Naive thymus-derived CD4-positive, alpha-beta T cell (primary cell): ENCODE measurements at places on chromosomes 7 and 10. TPM values are rescaled to one million over a fixed set of nuclear protein-coding genes. Genes with fewer than 3 reads are reported as not detected.

GRCh38 chr7:121961089-121961867, 88.3 kb downstream of the PTPRZ1 start:
- no peak overlapping the region for H3K4me3 ChIP-seq
- H3K27me3 ChIP-seq, result no peaks in the 10 kb centered on the region
- DNase-seq, result no peak
- no peak overlapping the region for H3K27ac ChIP-seq
- H3K4me1 ChIP-seq, result no peaks in the 10 kb centered on the region
- H3K36me3 ChIP-seq, result no peaks in the 10 kb centered on the region

- no peak overlapping the region for H3K27ac ChIP-seq
- H3K27me3 ChIP-seq, result no peaks in the 10 kb centered on the region
- no peaks in the 10 kb centered on the region for H3K36me3 ChIP-seq
- DNase-seq, result no peak
Observed at GRCh38 chr10:24551161-24551560, 172.5 kb downstream of the ARHGAP21 start.

The CTAGE4 gene
- 0.28 and 1.7 TPM in 2 replicates for total RNA-seq

DNA sequence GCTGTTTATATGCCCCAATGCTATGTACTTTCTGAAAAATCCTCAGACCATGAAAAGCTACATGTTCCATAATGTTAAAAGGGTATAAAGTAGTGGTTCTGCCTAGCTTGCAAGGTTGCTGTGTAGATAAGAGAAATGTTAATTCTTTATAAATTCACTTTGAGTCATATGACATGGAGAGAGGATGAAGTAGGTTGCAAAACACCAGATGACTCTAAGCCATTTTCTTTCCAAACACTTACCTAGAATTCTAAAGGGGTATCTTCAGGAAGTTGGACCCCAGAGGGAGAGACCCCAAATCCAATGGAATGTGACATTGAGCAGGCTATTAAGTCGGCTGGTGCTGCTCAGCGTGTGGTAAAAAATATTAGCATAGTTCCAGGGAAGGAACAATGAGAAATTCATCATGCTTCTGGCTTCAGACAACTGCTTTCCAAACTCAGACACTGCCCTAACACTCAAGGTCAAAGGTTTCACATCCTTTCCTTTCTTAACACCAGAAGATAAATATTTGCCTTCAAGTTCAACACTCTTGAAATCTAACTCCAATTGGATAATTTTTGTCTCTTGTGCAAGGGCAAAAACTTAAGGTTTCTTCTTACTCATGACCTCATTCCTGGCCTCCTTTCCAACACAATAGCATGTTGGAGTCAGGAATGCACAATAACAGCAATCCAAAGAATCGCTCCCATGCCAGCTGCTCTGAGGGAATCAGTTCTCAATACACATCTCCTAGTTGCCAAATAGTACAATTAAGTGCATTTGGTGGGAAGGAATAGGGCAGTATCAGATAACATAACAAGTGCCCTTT, 100.7 kb upstream of the AFAP1L2 start:
- H3K36me3 ChIP-seq, result peaks cover 9% of the 10 kb centered on the region
- H3K4me1 ChIP-seq, result peaks cover 3% of the 10 kb centered on the region
- H3K27ac ChIP-seq, result no peak overlapping the region

DNA sequence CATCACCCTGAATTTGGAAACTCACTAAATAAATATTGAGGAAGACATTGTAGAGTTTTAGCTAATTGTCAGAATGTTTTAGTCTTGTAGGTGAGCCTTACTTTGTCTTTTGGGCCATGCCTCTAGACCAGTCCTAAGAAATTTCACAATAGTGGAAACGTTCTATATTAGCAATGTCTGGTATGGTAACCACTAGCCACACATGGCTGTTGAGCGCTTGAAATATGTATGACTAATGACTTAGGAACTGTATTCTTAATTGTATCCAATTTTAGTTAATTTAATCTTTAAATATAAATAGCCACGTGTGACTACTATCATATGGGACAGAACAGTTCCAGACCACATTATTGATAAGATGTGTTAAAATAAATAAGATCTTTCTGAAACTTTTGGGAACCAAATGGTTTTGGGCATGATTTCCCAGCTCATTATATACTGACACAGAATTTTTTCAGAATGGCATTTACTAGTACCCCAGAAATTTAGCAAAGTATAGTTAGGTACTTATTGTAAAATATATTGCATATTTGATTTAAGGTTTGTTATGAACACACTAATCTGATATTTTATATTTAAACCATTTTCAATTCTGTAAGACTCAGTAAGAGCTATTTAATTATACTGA, 95.0 kb downstream of the VPS50 start:
- no peak overlapping the region for H3K4me3 ChIP-seq
- H3K27ac ChIP-seq, result no peak overlapping the region
- H3K36me3 ChIP-seq, result no peaks in the 10 kb centered on the region
- H3K4me1 ChIP-seq, result no peaks in the 10 kb centered on the region
- H3K27me3 ChIP-seq, result no peaks in the 10 kb centered on the region

The PALD1 gene
- total RNA-seq, result 0.08 TPM

DNA sequence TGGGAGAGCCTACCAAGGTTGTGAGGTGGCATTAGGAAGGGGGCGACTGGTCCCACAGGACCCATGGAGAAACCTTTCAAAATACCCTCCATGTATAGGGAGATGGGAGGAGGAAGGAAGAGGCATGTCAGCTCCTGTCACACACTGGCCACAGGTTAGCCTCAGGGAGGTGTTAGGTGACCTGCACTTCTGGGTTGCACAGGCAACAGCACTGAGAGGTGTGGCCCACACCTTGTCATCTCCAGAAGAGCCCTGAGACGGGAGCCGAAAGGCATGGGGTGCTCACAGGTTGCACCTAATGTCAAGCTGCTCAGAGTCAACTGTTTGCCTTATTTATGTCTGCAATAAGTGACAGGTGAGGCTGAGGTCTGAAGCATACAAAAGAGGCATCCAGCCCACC, 14.6 kb upstream of the USP6NL start:
- H3K27ac ChIP-seq, result no peak overlapping the region
- H3K36me3 ChIP-seq, result no peaks in the 10 kb centered on the region
- no peak for DNase-seq
- H3K4me3 ChIP-seq, result no peak overlapping the region
- H3K4me1 ChIP-seq, result no peaks in the 10 kb centered on the region

- H3K27ac ChIP-seq, result no peak overlapping the region
- no peaks in the 10 kb centered on the region for H3K36me3 ChIP-seq
- no peaks in the 10 kb centered on the region for H3K4me1 ChIP-seq
- no peak overlapping the region for H3K4me3 ChIP-seq
Observed at GRCh38 chr7:27124902-27125689, 5.5 kb downstream of the HOXA4 start.

- H3K4me1 ChIP-seq, result no peaks in the 10 kb centered on the region
- DNase-seq, result no peak
- no peaks in the 10 kb centered on the region for H3K36me3 ChIP-seq
- no peak overlapping the region for H3K4me3 ChIP-seq
- no peak overlapping the region for H3K27ac ChIP-seq
Observed at GRCh38 chr7:29946428-29947186, 43.0 kb downstream of the SCRN1 start.

DNA sequence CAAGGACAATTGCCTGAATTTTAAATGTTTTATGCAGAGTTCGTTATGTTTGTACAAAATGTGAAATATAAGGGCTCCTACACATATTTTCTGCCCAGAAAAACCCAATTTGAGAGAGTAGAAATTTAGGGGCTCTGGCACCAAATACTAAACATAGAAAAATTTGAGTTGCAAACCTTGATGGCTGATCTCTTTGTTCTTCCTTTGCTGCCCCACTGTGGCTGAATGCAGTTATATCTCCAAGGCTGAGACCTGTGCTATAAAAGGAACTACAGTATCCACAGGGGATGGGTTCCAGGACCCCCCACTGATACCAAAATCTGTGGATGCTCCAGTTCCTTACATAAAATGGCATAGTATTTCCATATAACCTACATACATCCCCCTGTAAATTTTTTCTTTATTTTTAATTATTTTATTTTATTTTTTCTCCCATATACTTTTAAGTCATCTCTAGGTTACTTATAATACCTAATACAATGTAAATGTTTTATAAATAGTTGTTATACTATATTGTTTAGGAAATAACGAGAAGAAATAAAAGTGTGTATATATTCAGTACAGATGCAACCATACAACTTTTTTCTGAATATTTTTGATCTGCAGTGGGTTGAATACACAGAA, 22.5 kb downstream of the CFAP43 start:
- no peaks in the 10 kb centered on the region for H3K27me3 ChIP-seq
- H3K27ac ChIP-seq, result no peak overlapping the region
- no peak overlapping the region for H3K4me3 ChIP-seq
- no peaks in the 10 kb centered on the region for H3K36me3 ChIP-seq

- H3K27ac ChIP-seq, result no peak overlapping the region
- H3K27me3 ChIP-seq, result no peaks in the 10 kb centered on the region
- no peaks in the 10 kb centered on the region for H3K36me3 ChIP-seq
- DNase-seq, result no peak
Observed at GRCh38 chr10:117553142-117553814, 10.7 kb downstream of the EMX2 start.

The CDC123 gene
- 33.5 TPM for total RNA-seq

The ZNF282 gene
- 12.1 TPM for total RNA-seq

The ANXA8L1 gene
- not detected for total RNA-seq

DNA sequence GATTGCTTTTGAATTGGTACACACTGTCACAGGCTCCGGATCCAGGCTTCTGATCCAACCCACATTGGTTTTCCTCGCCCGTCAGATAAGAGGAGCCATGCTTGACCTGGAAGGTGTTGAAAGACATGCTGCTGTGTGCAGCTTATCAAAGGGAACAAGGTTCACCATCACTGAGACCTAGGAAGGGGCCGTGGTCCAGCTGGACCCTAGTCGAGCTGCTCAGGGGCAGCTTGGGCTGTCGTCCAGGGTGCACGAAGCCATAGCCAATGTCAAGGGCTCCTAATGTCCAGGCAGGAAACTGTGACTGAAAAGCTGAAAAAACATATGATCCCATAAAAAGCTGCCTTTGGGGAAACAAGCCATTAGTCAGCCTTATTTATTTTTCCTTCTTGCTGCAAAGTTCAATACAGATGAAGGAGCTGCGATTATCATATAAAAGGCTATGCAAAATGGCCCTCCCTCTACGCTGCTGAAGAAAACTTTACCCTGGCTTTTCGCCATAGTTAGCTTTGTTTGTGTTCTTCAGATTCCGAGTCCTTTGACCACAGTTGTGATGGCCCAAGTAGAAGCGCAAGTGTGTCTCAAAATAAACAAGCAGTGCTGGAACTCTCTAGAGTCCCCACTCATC, 118.0 kb downstream of the CREB5 start:
- no peak overlapping the region for H3K27ac ChIP-seq
- no peak overlapping the region for H3K4me3 ChIP-seq

GRCh38 chr7:149736478-149737360, 36.7 kb downstream of the ZNF467 start:
- peaks cover under 1% of the 10 kb centered on the region for H3K4me1 ChIP-seq
- no peak overlapping the region for H3K27ac ChIP-seq
- no peaks in the 10 kb centered on the region for H3K27me3 ChIP-seq
- DNase-seq, result no peak
- H3K4me3 ChIP-seq, result no peak overlapping the region

DNA sequence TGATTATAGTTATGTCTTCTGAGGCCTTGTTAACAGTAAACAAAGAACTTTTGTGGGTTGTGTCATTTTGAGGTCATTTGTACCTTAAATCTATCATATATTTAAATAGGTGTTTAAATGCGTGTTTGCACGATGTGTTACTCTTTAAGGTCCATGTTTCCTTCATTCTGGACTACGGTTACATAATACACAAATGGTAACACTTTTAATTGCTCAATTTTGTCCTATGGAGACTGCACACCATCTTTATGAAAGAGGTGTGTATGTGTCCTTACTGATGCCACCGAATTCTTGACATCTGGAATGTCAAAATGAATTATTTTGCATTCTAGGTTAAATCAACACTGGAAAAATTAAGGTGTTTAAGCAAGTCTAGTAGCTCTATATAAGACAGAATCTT, 1.7 kb downstream of the PALS2 start:
- peaks cover 2% of the 10 kb centered on the region for H3K36me3 ChIP-seq
- H3K27ac ChIP-seq, result no peak overlapping the region
- no peak overlapping the region for H3K4me3 ChIP-seq
- H3K27me3 ChIP-seq, result no peaks in the 10 kb centered on the region
- no peak for DNase-seq

The PHYHIPL gene
- total RNA-seq, result not detected in 2 replicates

The CACUL1 gene
- total RNA-seq, result 34.3 TPM

GRCh38 chr10:129641982-129642381, 174.9 kb downstream of the MGMT start:
- H3K36me3 ChIP-seq, result no peaks in the 10 kb centered on the region
- no peaks in the 10 kb centered on the region for H3K27me3 ChIP-seq
- no peak for DNase-seq

DNA sequence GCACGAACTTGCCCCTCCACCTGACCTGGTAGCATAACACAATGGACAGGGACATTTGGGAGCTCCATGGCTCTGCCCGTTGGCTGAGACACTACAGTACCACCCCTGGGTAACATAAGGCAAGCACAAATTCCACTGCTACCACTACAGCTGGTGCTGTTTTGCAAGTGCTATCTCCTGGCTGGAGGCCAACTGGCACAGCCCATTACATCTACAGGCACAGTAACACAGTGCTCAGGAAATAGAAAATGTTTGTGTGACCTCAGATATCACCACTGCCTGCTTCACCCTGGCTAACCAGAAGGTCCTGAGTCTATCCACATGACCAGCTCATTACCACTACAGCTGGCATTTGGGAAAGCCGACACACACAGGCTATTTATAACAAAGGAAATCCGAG, 631.1 kb upstream of the MBL2 start:
- no peak overlapping the region for H3K4me3 ChIP-seq
- H3K27me3 ChIP-seq, result no peaks in the 10 kb centered on the region
- no peak for DNase-seq
- H3K4me1 ChIP-seq, result no peaks in the 10 kb centered on the region
- H3K36me3 ChIP-seq, result no peaks in the 10 kb centered on the region

DNA sequence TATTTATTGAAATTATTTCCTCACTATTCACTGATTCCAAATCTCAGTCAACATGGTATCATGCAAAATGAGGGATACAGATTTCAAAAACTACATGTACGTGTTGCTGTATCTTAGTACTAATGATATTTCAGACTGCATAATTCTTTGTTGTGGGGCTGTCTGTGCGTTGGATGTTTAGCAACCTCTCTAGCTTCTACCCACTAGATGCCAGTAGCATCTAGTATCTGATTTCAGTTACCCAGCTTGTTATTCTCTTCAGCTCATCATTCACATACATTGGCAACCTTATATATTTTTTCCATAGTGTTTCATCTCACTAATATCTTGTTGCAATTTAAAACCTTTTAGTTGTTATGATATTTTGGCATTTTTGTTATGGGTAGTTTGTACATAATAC, 22.5 kb upstream of the WASL start:
- no peak for DNase-seq
- no peak overlapping the region for H3K4me3 ChIP-seq
- no peaks in the 10 kb centered on the region for H3K4me1 ChIP-seq

GRCh38 chr7:94912085-94912484, 4.7 kb downstream of the PPP1R9A start:
- no peak for DNase-seq
- H3K36me3 ChIP-seq, result no peaks in the 10 kb centered on the region
- peaks cover 3% of the 10 kb centered on the region for H3K27me3 ChIP-seq
- no peaks in the 10 kb centered on the region for H3K4me1 ChIP-seq
- H3K27ac ChIP-seq, result no peak overlapping the region

The PLXDC2 gene
- 0.12 and 0.13 TPM in 2 replicates for total RNA-seq
